CD4-positive, alpha-beta T cell treated with Interferon alpha-2 for 1 hour (primary cell): ENCODE measurements at places on chromosomes 6 and 20.

DNA sequence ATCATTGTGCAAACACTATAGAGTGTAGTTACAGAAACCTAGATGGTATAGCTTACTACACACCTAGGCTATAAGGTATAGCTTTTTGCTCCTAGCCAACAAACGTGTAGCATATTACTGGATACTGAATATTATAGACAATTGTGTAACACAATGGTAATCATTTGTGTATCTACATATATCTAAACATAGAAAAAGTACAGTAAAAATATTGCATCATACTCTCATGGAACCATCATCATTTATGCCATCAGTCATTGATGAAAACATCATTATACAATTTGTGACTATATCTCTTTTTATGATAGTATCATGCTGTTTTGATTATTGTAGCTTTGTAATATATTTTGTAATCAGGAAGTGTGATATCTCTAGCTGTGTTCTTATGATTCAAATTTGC is 21.0 kb upstream of the HCRTR2 start:
- DNase-seq, result no peak

DNA sequence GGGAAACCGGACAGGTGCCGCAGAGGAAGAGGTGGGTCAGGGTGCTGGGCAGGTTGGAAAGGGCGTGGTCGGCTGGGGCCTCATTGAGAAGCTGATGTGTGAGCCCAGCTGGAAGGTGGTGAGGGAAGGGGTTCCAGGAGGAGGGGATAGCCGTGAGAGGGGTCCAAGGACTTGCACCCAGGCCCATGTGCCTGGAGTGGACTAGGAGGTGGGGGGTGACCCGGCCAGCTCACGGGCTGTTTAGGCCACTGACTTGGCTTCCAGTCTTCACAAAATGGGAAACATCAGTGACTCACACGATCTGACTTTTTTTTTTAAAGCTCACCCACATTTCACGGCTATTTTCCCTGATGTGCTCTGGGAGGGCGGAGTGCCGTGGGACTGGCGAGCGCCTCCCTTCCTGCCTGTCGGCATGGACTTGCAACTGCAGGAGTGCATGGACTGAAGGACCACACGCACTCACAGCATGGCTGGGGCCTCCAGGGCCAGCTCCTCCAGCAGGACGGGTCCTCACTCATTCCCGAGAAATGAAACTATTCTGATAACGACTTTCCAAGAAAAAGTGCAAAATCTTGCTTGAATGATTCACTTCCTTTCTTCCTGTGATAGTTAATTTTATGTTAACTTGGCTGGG is 13.5 kb upstream of the PDE10A start:
- DNase-seq, result no peak

DNA sequence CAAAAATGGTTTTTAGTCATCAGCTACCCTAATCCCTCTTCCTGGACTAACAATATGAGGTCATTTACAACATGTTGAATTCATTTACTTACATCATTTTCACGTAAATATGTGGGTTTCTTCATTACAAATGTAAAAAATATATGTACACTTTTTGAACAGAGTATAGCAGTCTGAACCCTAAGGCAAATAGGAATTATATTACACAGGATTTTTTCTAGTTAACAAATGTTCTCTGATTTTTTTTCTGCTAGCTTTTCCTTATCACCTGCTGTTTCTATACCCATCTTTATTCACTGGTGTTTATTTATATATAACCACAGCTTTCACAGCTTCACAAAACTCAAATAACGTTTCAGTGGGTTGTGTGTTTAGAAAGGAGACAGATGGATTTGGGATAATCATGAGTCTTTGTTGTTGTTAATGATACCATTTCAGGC is 21.0 kb upstream of the CD2AP start:
- DNase-seq, result no peak

DNA sequence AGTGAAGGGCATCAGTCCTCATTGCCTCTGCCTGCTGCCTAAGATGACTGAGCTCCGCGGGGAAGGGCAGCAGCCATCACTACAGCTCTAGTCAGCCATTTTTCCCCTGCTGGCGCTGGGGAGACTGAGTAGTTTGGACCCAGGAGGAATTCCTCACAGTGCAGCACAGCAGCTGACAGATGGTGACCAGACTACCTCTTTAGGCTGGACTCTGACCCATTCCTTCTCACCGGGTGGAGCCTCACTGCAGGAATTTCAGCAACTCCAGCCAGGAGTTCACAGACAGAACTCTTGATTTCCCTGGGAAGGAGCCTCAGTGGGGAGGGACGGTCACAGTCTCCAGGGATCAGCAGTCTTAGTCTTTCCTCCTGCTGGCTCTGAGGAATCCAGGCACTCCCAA is 492.0 kb upstream of the MMS22L start:
- no peak for DNase-seq

DNA sequence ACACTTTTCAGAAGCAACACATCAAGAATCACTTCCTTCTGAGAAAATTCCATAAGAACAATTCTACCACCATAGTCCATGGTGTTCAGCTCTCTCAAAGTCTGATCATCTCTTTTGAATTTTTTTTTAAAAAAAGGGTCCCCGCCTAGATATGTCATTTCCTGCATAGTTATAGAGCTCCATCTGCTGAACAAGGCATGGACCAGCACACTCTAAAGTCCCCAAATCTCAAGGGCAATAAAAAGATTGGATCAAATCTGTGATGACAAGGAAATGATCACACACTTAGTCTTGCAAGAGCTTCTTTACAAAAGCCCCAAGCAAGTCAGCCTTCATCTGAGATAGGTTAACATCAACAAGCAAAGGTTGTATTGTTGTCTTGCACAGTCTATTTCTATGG is 100.7 kb upstream of the STMND1 start:
- no peak for DNase-seq

- no peak for DNase-seq
Measured at GRCh38 chr6:16993396-16993795, 108.5 kb upstream of the STMND1 start.

- DNase-seq, result no peak
Measured at GRCh38 chr20:44180814-44181213, 6.2 kb downstream of the JPH2 start.

- no peak for DNase-seq
Measured at GRCh38 chr6:16901782-16902181, 140.5 kb upstream of the ATXN1 start.
